CD4-positive, alpha-beta T cell treated with Interleukin-17A for 4 hours (primary cell): ENCODE measurements at places on chromosomes 2 and 18.

- DNase-seq, result peak; percentile 71
These were observed 65.8 kb downstream of the RBMS1 start for GRCh38 chr2:160427629-160428404.

DNA sequence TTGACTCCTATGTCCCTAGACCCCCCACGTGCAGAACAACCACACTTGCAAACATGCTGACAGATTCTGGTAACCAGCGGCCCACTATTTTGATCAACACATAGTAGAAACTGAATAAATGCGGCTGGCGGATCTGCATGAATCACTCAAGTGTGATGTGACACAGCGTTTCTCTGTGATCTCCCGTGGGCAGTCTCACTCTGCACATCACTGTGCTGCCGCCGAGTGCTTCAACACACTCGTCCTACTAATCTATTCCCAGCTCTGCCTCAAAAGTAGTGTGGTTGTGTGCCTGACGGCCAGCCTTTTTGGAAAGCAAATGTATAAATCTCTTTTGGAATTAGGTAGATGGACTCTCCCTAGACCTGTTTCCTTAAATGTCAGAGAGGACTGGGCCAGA, 37.3 kb upstream of the TMEM182 start:
- DNase-seq, result no peak

- no peak for DNase-seq
These were observed 15.9 kb upstream of the IGFBP2 start for GRCh38 chr2:216617159-216617815.

DNA sequence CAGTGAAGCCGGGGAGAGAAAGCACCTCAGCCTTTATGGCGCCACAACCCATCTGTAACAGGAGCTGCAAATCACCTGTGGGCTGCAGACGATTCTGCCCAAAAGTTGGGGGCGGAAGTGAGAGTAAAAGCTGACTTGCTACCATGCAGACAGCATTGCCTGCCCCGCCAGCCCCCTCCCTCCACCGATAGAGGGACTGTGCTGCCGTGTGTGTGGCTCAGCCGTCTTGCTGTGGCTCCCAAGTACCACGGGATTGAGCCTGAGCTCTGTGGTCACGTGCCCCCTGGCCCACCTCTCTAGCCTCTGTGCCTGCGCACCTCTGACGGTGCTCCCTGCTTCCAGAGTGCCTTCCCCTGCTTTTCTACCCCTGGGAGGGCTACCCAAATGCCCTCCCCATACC, 79.6 kb downstream of the GLI2 start:
- no peak for DNase-seq

DNA sequence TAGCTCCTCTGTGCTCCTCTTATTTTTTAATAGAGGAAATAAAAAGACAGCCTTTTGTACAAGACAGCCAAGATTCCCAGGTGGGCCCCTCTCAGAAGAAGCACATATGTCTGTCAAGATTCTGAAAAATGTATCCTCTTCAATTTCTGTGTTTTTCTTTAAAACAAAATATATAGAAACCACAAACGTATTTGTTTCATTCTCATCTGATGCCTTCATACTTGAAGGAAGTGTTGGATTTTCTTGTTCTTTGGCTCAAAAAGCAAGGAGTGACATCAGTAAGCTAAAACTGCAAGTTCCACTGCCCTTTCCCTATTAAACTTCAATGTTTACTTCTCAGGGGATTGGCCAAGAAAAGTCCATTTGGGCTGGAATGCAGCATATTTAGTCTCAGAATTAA, 193.8 kb upstream of the OSR1 start:
- no peak for DNase-seq

DNA sequence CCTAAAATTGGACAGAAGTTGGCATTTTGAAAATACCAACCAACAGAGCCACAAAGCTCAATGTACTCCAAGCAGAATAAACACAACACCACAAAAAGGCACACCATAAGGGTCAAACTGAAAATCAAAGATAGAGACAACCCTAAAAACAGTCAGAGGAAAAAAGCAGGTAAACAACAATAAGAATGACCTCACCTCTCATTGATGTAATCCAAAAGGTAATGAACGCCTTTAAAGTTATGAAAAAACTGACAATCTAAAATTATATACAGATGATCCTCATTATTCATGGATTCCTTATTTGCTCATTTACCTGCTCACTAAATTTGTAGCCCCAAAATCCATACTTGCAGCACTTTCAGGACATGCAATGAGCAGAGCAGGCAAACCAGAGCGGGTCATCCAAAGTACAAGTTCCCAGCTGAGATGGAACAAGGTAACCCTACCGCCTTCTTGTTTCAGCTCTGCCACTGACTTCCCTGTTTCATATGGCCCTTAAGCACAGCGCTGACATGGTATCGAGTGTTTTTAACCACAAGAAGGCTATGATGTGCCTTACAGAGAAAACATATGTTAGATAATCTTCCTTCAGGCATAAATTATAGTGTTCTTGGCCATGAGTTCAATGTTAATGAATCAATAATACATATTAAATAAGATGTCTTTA, 17.0 kb downstream of the RTN4 start:
- DNase-seq, result peak; percentile 14

DNA sequence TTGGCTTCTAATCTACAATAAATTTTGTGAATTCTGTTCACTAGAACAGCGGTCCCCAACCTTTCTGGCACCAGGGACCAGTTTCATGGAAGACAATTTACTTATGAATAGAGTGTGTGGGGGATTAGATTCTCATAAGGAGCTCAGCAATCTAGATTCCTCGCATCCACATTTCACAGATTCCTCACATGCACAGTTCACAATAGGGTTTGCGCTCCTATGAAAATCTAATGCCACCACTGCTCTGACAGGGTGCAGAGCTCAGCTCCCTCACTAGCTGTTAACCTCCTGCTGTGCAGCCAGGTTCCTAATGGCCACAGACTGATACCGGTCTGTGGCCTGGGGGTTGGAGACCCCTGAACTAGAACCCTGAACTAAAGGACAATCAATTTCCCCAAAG, 1568.6 kb upstream of the NXPH2 start:
- no peak for DNase-seq

GRCh38 chr2:230648356-230648755, 64.3 kb upstream of the CAB39 start:
- DNase-seq, result no peak
